ENCODE measurements at places on chromosomes 11 and 22.

GRCh38 chr11:130477586-130478203, 29.2 kb downstream of the ADAMTS15 start:
- DNase-seq = no peak

GRCh38 chr11:15291885-15292284, 177.2 kb downstream of the INSC start:
- no peak for DNase-seq

GRCh38 chr22:45631140-45631840, 40.3 kb upstream of the ATXN10 start:
- no peak for DNase-seq

DNA sequence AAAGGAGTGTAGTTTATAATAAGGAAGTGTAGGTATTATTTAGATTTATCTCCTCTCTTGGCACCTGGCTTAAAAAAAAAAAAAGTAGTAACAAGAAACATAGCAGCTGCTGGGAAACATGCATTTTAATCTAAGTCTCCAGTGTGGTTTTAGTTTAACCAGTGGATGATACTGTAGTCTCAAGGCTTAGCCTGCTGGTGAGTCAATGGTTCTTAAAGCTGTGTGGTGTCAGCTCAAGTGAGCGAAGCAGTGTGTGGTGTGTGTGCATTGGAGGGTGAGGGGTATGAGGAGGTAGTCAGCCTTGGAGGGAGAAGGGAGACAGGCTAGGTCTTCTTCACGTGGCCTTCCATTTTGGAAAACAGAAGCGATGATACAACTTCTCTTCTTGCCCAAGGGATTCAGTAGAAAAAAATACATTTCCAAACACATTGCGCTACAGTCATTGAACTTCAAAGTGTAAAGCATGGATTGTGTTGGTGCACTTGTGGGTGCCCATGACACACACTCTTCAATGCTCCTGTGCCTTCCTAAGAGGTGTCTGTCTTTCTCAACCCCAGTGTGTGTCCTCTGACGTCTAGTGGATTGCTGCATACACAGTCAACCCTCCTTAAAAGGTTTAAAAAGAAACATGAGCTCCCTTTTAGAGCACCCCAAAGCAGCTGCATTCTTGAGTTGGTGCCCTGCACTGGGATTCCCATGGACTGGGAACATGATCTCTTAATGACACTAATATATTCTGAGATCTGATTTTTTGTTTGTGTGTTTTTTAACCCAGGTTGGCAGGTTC, 40.1 kb downstream of the ZBTB16 start:
- no peak for DNase-seq

All from stimulated activated CD4-positive, alpha-beta T cell treated with anti-CD3 and anti-CD28 coated beads, Interleukin-15, amount 100 ng/mL, for 48 hours (primary cell).